ENCODE measurements at places on chromosomes 5 and 9. TPM values are rescaled to one million over a fixed set of nuclear protein-coding genes. Genes with fewer than 3 reads are reported as not detected.
A peak's percentile ranks its signal among the peaks of the same experiment; 100 is the strongest.

DNA sequence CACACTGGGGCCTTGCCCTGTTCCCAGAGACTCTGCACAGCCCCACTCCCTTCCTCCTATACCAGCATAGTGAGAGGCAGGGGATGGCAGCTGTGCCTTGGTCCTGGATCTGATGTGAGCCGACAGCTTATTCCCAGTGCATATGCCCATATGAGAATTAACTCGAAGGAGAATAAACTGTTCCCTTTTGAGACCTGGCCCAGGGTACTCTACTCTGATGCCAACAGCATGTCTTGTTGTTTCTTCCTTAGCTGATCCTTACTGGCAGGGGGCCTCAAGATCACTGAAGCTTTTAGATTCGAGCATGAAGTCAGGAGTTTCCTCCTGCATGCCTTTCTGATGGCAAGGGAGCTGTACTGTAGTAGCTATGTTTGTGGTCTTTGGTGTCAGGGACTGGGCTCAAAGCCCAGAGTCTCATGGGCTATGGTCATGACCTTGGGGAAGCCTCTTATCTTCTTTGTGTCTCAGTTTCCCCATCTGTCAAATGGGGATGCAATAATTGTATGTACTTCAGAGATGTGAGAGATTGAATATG lies 57.1 kb downstream of the DOCK2 start:
- no peak for DNase-seq

DNA sequence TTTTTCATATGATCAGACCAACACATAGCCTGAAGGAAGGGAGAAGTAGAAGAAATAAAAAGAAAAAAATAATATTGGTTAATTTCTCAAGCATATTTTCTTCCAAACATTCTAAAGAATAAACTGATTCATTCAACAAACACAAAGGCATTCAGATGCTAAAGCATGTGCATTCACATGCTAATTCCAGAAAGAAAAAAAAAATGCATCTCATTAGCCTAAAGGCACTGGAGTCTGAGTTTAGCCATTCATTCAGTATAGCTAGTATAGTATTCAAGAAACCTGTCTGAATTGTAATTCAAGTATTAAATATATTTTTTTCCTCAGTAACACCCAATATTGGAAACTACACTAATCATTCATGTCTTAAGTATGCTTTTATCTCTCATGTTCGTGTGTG lies 61.0 kb upstream of the FER start:
- no peak for DNase-seq

GRCh38 chr5:163395792-163396191 lies 41.6 kb upstream of the CCNG1 start:
- DNase-seq, result no peak

- no peak for DNase-seq
Measured at GRCh38 chr5:171355302-171355724, 32.3 kb upstream of the NPM1 start.

DNA sequence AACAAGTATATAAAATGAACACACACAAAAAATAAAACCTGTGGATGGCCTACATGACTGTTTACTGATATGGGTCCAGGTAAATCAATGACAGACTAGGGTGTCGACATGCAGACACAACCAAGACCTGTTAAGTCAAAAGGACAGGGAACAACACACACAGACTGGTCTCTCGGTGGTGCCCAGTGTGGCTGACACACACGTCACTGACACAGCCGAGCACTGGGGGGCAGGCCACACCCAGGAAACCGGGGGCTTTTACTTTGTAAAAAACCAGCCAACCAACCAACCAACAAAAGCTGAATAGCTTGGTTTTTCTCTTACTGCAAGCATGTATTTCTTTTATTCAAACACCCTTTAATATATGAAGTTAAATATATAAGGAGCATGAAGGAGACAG lies 5.0 kb downstream of the FAM163B start:
- peak; percentile 41 for DNase-seq

DNA sequence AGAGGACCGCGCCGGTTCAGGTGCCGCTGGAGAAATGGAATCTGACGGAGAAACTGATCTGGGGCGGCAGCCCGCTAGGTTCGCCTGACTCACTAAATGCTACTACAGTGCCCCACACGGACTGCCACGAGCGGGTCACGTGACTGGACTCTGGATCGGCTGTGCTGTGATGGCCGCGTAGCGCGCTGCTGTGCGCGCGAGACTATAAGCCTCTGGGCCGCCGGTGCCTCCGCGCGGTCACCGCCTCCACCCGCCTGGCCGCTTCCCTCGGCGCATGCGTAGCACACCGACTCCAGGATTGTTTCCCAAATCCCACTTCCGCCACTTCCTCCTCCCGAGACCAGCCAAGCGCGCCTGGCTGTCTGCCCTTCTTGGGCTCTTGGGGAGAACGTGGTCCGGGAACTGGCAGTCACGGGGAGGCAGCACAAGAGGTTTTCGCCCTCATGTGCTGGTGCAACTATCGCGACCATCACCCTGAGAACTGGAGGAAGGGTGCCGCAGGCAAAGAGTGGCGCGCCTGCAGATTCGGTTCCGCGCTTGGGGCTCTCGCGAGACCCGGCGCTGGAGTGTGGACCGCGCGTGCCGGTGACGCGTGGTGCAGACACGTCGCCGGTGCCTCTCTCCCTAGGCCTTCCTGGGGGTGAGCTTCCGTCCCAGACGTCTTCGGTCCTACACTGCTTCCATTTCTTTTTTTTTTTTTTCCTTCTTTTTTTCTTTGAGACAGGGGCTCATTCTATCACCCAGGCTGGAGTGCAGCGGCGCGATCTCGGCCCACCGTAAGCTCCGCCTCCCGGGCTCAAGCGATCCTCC lies 35.8 kb upstream of the GLDC start:
- peak; percentile 97 for DNase-seq

DNA sequence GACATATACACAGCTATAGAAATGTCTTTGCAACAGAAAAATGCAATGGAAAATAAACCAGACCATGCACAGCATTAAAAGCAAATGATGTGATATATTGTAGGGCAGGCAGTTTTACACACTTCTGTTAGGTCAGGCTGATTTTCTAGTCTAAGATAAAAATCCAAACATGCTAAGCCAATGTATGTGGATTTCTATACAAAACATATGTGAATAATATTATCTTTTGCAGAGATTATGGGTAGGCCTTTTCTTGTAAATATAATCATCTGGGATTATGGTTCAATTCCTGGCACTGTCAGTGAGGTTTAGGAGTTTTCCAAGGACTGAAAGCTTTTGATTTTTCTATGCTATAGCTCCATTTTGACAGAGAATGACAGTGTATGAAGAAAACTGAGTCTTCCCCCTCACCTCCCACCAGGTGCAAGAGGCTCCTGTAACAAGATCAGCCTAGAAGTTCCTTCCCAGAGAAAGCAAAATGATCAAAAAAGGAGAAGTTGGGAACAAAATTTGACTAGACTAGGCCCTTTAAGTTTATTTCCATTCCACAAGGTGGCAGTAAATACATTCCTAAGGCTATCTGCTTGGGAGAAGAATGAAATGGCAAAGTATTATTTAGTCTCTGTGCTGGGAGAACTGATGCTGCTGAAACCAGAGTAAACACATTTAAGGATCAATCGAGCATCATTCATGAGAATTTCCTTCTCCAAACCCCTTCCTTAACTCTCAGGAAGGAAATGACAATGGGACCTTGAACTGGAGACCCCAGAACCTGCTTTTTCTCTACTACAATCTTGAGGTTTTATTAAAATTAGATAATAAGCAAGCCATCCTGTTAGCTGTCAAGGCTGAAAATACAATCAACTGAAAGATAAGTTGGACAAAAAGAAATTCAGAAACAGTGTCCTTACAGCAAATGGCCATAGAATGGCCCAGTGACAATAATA lies 133.0 kb upstream of the TUT7 start:
- DNase-seq, result no peak

- no peak for DNase-seq
Measured at GRCh38 chr9:14517154-14517906, 175.9 kb downstream of the ZDHHC21 start.

GRCh38 chr5:82147860-82148573 lies 130.1 kb downstream of the RPS23 start:
- DNase-seq, result no peak

PTPN3 gene
- total RNA-seq, result 7.2 TPM

GRXCR2 gene
- not detected for total RNA-seq

C5orf15 gene
- 44.4 TPM for total RNA-seq

Measured in chondrocyte (in vitro differentiated cells).